ENCODE measurements at places on chromosomes 12 and 14. TPM values are rescaled to one million over a fixed set of nuclear protein-coding genes. Genes with fewer than 3 reads are reported as not detected.

Gene TSPAN19
- polyA plus RNA-seq, result 0.59 TPM

Gene P3H3
- 24.6 TPM for polyA plus RNA-seq

Gene BICD1
- 24.0 TPM for polyA plus RNA-seq

Gene TC2N
- 15.7 TPM for polyA plus RNA-seq

Gene CCDC85C
- 25.4 TPM for polyA plus RNA-seq

Gene MMP17
- polyA plus RNA-seq, result 0.75 TPM

Gene GARIN6
- polyA plus RNA-seq, result not detected

Gene ETFBKMT
- polyA plus RNA-seq, result 4.5 TPM

Gene KIAA0586
- polyA plus RNA-seq, result 23.1 TPM

All from right renal cortex interstitium (tissue), 3 donors.